HFF-Myc (cell line): ENCODE measurements at places on chromosomes 5 and 9.

GRCh38 chr5:6873359-6873758 is 160.1 kb downstream of the TENT4A start:
- DNase-seq = no peak

- no peak for DNase-seq
Observed at GRCh38 chr9:38031594-38031993, 37.4 kb downstream of the SHB start.

DNA sequence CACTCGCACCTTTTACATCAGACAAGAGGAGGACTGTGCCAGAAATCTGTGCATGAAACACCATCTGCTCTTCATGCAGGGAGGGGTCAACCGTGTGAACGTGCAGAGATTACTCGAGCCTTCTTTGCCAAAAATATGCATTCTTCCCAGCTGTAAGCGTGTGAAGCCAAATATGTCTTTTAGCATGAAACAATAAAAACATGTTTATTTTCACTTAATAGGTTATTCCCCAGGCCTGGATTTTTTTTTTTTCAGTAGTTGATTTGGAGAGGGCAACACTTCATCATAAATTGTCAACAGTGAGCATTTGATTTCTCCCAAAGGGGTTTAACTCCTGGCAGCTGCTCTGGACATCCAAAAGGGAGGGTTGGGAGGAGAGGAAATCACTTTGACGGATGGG is 23.8 kb downstream of the PLAC8L1 start:
- no peak for DNase-seq

GRCh38 chr9:98798254-98798653 is 1.9 kb upstream of the ANKS6 start:
- DNase-seq = no peak
